Stimulated activated CD8-positive, alpha-beta memory T cell treated with anti-CD3 and anti-CD28 coated beads, Interleukin-7, amount 100 ng/mL, for 4 hours (primary cell): ENCODE measurements at places on chromosomes 6 and 20.

GRCh38 chr6:169332250-169332649 is 78.6 kb upstream of the THBS2 start:
- DNase-seq = no peak

- no peak for DNase-seq
Observed at GRCh38 chr6:166825553-166826145, 130.7 kb downstream of the RNASET2 start.

GRCh38 chr20:56628015-56628872 is 862 bp upstream of the TFAP2C start:
- no peak for DNase-seq

DNA sequence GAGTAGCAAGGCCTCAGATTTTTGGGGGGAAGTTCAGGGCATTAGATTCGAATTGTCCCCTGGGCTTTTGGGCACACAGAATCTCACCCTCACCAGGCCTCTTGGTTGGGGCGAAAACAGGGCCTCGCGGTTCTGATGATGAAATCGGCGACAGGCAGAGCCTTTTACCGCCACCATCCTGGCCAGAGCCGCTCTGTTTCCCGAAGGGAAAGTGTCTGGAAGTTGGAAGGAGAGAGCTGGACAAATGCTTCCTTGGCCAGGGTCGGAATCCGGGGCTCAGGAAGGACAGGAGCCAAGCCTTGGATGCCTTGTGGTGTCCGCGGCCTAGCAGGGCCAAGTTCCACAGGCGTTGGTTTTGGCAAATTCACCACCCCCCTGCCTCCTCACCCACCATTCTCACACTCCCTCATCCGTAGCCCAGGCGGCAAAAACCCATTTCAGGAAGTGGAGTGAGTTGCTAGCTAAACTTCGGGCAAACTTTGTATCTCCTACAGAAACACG is 3.5 kb upstream of the TFAP2A start:
- no peak for DNase-seq

DNA sequence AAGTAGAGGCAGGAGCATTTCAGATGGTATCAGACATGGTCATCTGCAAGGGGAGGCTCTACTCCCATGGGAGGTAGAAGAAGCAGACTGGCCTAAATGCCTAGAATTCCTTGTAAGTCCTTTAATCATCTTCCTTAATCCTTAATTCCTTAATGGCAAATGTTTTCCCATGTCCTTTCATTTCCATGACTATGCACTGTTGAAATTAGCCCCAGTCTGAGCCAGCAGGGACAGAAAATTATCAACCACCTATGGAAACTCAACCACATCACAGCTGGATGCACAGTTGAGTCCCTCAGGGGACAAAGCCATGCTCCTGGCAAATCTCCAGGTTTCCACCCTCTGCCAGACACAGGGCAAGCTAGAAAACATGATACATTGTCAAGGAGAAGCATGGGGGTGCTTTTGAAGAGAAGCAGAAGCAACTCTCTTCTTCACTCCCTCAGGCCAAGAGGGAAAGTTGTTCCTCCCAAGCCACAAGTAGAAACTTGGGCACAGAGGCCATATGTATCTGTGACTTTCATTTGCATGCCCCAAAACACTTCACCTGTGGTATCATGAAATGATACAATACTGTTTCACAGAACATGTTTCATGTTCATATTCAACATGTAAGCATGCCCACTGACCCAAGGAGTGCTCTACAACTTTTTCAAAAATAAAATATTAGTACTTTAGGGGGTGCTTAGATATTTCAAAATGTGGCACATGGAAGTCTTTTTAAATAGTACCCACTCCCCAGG is 683.6 kb downstream of the KIF16B start:
- DNase-seq = no peak
